ENCODE measurements at places on chromosomes 6 and 20.

- DNase-seq, result peak; percentile 92
Observed at GRCh38 chr6:29748391-29749307, 25.4 kb downstream of the HLA-F start.

GRCh38 chr6:56437171-56437900 lies 190.0 kb upstream of the COL21A1 start:
- DNase-seq, result no peak

DNA sequence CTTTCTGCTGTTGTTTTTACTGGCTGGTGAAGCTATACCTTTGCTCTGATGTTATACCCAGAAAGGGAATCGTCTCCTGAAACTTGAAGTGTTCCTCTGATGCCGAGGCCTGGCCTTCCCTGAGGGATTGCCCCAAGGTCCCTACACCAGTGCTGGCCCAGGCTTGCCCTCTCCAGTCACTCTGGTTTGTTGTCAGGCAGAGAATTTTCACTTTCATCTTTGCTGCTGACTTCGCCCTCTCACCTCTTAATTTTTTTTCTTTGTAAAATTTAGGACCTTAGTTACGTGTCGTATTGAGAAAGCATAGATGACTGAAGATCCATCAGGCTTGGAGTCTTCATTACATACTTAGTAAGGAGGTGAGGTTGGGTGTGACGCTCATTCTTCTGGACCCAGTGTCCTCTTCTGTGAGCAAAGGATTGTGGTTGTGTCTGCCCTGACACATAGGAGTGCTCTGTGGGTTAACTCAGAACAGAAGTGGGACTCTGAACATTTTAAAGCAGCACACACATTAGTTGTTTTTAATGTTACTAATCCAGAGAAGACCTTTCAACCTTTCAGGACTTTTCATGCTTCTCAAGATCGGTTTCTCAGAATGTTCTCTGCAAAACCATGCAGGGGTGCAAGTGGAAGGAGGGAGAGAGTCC lies 45.4 kb downstream of the TULP4 start:
- DNase-seq, result no peak

- no peak for DNase-seq
Observed at GRCh38 chr6:112065426-112065986, 11.6 kb downstream of the CCN6 start.

DNA sequence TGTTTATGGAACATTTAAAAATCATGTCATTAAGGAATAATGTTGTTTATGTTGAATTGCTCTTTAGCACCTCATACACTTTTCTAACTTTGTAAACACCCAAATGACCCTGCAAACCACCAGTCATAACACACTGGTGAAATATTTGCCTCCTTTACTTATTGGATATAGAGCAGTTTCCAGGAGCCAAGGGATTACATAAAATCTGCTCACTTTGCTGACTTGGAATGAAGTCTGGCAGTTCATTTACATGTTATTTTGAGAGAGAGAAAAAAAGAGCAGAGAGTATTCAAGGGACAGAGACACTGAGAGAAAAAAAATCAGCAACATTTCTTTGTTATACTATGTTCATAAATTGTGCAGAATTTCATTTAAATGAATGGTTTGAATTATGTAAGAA lies 46.6 kb upstream of the DEFB112 start:
- DNase-seq, result no peak

- DNase-seq, result no peak
Observed at GRCh38 chr6:72672906-72673305, 51.0 kb downstream of the KCNQ5 start.

GRCh38 chr20:32231847-32232246 lies 24.2 kb downstream of the POFUT1 start:
- no peak for DNase-seq

GRCh38 chr6:26071135-26071534 lies 16.1 kb upstream of the HFE start:
- peak; percentile 63 for DNase-seq

GRCh38 chr6:31702405-31702818 lies 712 bp downstream of the ABHD16A start:
- DNase-seq, result no peak

- no peak for DNase-seq
Observed at GRCh38 chr20:62293111-62293784, 9.5 kb upstream of the ADRM1 start.

All from pancreas (tissue), 10 donors.